ENCODE measurements at places on chromosomes 6 and 20.

DNA sequence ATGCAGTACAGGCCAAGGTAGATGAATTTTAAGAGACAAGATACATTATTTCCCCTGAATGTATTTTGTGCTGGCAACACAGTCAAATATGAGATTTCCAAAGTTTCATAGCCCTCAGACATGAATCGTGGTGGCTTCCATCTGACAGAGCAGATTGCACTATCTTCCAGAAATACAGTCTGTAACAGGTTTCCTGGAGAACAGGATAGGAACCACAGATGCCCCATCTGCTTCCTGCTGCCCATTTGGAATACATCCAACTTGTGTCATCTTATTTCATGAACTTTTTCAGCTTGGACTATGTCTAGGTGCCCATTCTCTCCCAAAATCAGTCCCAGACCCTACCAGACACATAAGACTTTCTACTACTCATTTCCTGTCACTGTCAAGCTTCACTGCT is 426.0 kb downstream of the KIF16B start:
- no peak for DNase-seq

DNA sequence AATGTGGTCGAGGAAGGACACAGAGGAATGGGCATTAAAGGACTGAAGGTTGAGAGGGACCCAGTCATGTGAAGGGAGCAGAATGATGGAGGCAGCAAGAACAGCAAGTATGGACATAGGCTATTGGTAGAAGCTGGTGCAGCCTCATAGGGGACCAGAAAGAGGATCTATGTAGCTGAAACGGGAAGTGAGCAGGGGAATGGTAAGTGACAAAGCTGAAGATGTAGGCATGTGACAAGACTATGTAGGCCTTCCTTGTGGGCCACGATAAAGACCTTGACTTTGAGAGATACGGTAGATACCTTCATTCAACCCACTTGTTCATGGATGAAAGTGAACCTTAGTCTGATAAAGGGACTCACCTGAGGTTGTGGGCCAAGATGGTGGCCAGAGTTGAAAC is 3.5 kb downstream of the CTNNBL1 start:
- no peak for DNase-seq

DNA sequence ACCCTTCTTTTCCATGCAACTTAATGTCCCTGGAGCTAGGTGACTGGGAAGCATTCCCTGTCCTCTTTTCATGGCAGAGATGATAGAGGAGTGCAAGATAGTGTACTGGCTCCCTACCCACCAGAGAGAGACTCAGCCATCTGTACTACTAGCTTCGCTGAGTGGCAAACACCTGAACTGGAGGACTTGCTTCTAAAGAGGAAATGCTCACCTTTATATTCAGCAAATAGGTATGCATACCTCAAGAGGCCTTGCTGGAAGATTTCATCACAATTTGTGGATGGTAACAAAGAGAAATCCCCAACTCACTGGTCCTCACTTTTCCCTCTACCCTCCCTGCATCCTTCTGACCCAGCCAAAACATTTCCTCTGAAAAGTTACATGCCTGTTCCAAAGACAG is 124.1 kb downstream of the FOXA2 start:
- no peak for DNase-seq

DNA sequence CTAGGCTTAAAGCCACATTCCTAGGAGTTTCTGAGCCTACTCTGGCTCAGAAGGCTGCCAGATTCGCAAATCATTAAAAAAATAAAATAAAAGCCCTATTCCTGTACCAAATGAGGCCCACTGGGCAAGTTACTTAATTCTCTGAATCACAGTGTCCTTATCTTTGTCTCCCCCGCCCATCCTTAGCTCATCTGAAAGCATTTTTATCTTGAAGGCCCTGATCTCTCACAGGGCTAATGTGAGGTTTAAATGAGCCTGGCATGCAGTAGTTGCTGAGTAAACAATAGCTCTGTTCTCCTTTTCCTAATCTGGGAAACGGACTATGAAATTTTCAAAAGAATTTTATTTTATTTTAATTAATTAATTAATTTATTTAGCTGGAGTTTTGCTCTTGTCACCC is 2.1 kb upstream of the ZBTB12 start:
- peak; percentile 95 for DNase-seq

- no peak for DNase-seq
Observed at GRCh38 chr20:63703471-63703975, 4.3 kb downstream of the ARFRP1 start.

GRCh38 chr6:3396503-3397180 is 60.2 kb downstream of the SLC22A23 start:
- DNase-seq = no peak

DNA sequence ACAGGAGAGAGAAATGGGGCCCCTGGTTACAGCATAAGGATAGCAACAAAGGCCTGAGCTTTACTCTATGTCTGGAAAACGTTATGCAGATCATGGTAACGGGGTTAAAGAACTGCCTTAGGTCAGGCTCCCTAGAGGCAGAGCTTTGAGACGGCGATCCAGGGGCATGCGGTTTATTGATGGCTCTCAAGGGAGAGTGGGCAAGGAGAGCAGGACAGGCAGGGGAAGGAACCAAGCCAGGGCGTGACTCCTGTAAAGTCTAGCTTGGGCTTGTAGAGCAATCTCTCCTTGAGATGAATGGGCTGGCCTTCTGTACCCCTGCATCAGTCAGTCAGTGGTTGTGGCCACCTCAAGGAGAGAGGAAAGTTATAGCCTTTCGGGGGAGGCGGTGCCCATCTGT is 12.5 kb upstream of the FERMT1 start:
- DNase-seq = no peak

DNA sequence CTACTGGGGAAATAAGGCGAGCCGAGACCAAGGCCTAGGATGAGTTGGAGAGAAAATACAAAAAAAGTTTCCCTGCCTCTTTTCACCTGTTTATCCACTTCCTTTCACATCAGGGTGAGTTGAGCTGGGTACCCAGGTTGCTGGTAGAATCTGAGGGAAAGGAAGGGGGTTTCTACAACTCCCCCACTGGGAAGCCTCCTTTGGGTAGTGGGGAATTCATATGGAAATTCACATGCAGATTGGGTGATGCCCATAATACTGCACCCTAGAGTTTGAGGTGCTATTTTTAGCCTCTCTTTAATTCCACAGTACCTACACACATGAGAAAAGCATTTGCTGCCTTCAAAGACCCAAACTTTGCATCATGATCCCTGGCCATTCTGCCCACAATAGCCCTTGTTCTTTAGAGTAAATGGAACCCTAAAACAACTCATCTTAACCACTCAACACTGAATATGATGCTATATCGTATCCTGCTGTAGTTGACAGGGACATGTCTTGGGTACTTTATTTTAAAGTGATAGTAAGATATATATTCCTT is 2.7 kb downstream of the OSTM1 start:
- DNase-seq = no peak

DNA sequence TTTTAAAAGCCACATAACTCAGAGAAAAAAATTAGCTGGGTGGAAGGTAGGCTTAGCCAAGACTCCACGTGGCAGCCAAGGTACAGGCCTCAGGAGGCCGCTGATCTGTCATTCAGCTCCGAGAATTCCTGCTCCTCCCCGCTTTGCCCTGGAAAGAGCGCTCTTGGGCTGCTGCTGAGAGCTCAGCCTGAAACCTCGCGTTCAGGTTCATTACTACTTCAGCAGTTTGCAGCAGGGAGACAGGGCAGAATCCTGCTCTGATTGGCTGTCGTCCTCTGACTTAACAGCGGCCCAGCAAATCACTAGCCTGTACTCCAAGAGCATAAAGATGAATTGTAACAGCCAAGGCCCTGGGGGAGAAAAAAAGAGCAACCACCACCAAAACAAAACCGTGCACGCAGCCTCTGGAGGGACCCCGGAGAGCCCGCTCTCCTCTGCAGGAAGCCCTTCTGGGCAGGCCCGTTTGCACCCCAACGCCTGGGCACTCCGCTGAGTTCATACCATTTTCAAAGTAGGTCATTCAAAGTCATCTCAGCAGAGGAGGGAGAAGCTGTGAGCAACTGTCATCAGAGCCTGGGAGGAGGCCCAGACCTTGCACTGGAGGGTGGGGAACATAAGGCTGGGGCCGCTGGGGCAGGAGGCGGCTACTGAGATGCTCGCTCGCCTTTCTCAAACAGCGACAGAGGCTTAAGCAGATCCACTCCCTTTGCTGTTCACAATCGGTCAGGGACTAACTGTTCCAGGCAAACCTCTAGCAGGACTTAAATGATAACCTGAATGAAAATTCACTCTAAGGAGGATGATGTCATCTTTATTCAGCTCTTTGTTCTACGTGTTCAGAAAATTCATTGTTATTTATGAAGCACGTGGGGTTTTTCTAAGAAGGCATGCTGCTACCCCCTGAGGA is 42.3 kb upstream of the ATXN1 start:
- DNase-seq = peak; percentile 88

- DNase-seq = no peak
Observed at GRCh38 chr20:31923388-31924331, 28.2 kb downstream of the PDRG1 start.

DNA sequence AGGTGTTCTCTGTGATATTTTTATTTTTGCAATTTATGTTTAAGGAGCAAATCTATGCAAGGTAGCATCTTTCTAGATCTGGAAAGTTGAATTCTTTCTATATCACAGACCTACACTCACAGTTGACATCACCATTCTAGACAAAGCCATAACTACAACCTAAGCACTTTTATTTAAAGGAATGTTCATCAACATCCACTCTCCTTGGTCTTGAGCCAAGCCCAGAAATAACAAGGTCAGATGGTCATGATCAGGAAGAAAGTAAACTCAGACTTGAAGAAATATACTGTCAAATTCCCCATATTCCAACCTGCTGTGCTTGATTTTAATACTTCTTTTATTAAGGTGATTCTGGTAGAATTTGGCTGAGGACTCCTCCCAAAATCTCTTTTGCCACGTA is 32.2 kb downstream of the MMUT start:
- no peak for DNase-seq

GRCh38 chr6:90294614-90294988 is 2.0 kb downstream of the BACH2 start:
- DNase-seq = no peak

- DNase-seq = no peak
Observed at GRCh38 chr6:2891768-2892170, 11.3 kb downstream of the SERPINB9 start.

DNA sequence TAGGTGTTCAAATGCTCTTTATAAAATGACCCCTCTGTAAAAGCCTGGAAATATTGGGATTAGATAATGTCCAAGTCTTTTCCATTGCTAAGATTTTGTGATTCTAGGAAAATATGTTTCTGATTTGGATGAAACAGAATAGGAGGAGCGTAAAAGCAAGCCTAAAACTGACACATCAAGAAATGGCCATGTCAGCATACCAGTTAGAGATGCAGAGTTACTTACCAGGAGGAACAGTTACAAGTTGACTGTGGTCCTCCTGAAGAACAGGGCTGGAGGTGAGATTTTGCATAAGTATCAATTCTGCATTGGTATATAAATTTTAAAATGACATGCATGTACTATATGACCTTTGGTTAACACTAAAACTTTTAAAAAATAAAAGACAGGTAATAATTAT is 35.3 kb downstream of the EYA2 start:
- no peak for DNase-seq

DNA sequence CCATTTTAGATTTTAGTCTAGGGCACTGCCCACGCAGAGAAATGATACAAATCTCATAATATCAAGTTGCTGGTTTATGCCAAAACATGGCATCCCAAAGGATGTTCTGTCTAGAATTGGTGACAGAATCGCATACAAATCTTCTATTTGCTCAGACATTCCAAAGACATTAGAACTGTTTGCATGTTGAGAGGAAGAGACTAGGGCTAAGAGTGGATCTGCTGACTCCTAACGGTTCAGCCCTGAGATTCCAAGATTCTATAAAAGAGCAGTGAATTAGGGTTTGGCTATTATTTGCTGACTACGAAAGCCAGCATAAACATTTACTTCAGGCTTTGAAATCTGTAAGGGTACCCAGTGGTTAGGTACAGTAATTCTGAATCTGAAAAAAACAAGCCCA is 3.6 kb downstream of the EPB41L2 start:
- peak; percentile 29 for DNase-seq

GRCh38 chr20:53021934-53022333 is 49.8 kb downstream of the TSHZ2 start:
- DNase-seq = no peak

DNA sequence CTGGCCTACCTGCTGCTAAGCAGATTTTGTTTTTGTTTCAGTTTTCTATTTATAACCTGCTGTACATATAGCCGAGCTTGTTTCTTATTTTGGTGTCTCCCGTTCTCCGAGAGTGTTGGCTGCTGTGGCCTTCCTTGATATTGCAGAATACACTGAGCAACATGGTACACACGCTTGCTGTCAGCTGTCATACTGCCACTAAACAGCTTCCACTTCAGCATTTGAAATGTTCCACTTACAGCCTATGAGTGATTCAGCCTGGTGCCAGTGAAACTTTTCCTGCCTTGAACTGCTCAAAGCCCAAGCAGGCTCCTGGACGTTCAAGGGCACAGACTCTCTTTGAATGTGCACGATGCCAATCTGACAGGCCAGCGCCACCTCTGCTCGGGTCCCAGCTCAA is 87.1 kb downstream of the PSMG4 start:
- no peak for DNase-seq

- peak; percentile 83 for DNase-seq
Observed at GRCh38 chr6:156828280-156828703, 51.1 kb downstream of the ARID1B start.

DNA sequence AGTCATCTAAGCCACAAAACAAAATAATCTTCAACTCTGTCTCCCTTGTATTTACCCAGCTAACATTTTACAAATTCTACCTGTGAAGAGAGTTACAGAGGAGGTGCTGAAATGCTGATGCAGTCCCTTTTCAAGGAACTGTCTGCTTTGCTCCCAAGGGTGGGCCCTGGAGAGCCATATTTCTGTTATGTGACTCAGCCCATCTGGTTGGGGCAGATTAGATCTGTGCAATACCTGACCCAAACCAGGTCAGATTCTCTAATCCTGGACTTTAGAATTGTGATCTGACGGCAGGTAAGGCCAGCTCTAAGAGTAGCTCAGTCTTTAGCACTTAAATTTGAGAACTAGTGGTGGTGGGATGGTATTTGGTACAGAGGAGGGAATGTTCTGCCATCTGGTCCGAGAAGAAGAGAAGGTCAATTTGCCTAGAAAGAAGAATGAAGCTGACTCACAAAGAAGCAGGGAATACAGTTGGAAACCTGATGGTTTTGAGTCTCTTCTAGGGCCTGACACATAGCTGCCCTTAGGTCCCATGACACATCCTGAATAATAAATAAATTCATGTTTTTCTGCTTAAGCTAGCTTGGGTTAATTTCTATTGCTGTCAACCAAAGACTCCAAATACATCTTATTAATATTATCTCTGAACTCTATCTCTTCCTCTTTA is 8.1 kb downstream of the ZNF311 start:
- no peak for DNase-seq

GRCh38 chr6:63926950-63927927 is 291.6 kb downstream of the PHF3 start:
- DNase-seq = no peak

DNA sequence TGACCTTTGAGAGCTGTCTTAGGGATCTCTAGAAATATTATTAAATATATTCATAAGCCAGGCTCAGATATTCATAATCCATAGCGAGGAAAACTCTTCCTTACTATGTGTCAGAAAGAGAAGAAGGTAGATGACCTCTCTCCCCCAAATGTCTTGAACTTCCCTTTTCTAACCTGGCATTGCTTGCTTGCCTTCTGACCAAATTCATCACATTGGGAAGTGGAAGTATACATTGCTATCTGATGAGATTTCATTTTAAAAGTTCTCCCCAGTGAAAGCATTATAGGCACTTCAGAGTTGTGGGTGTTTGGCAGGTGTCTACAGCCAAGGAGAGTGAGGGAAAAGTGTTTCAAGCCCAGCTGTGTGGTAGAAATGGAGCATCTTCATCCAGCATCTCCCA is 197.3 kb downstream of the ZFAND3 start:
- DNase-seq = no peak
